ENCODE measurements at places on chromosomes 3 and 15. TPM values are rescaled to one million over a fixed set of nuclear protein-coding genes. Genes with fewer than 3 reads are reported as not detected.

DNA sequence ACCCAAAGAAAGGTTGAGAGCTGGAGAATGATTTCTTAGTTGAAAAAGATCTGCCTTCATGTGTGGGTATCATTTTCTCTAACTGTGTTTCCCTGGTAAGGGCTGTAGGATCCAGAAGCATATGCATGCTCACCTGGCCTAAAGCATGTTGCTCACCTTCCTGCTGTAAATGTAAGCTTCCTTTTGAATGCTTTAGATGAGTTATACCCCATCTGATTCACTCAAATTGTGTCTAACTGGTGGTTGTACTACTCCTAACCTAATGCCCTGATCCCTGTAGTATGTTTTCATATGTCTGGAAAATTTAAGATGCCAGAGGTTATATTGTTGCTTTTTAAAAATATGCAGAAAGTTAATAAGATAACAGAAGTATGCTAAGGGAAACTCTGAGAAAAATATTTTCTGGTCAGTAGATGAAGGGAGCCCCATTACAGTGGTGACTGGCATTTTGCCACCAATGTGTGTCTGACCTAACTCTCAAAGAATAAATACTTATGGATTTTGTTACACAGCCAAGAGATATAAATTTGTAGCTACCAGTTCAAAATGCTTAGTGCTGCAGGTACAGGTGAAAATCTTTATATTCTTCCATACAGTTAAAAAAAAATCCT lies 7.7 kb downstream of the FILIP1L start:
- H3K4me1 ChIP-seq, result peaks cover 62% of the 10 kb centered on the region
- H3K27me3 ChIP-seq, result no peaks in the 10 kb centered on the region
- H3K4me3 ChIP-seq, result peak overlapping the region; percentile 71
- H3K36me3 ChIP-seq, result no peaks in the 10 kb centered on the region
- DNase-seq, result no peak

DNA sequence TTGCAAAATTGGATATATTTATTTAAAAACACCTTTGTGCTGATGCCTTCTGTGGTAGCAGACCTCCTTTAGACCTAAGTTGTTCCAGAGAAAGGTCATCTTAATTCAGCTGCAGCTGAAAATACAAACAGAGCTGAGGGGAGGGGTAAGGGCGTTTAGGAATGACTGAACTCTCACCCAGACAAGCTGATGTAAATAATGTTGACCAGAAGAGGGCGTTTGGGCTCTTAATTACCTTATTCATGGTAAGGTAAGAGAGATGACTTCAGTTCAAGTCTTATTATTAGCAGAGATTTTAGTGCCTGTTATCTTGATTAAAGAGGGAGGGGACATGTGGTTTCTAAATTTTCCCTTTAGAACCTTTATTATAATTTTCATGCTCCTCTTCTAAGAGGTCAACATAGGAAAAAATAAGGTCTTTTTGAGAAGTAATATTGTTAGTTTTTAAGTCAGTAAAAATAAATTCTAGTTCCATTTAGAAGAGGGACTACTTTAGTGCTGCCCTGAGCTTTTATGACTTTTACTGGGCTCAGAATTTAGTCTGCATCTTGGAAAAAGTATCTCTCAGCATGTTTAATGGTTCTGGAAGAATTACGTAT lies 46.3 kb downstream of the GPR171 start:
- no peaks in the 10 kb centered on the region for H3K4me1 ChIP-seq
- DNase-seq, result no peak
- no peaks in the 10 kb centered on the region for H3K36me3 ChIP-seq
- H3K27me3 ChIP-seq, result no peaks in the 10 kb centered on the region

Gene NUTM1
- not detected for total RNA-seq

Gene SNAPC5
- total RNA-seq, result 50.3 TPM

- H3K27me3 ChIP-seq, result no peaks in the 10 kb centered on the region
- H3K27ac ChIP-seq, result no peak overlapping the region
- H3K36me3 ChIP-seq, result no peaks in the 10 kb centered on the region
- no peak overlapping the region for H3K4me3 ChIP-seq
- H3K4me1 ChIP-seq, result no peaks in the 10 kb centered on the region
- DNase-seq, result no peak
Measured at GRCh38 chr3:35183927-35184675, 455.2 kb upstream of the ARPP21 start.

GRCh38 chr3:60742606-60743145 lies 508.6 kb downstream of the FHIT start:
- no peaks in the 10 kb centered on the region for H3K27me3 ChIP-seq
- peak; percentile 25 for DNase-seq
- H3K4me3 ChIP-seq, result no peak overlapping the region
- H3K36me3 ChIP-seq, result no peaks in the 10 kb centered on the region
- H3K4me1 ChIP-seq, result no peaks in the 10 kb centered on the region
- H3K27ac ChIP-seq, result no peak overlapping the region

GRCh38 chr15:67082007-67082536 lies 16.7 kb downstream of the SMAD3 start:
- no peak overlapping the region for H3K4me3 ChIP-seq
- peak overlapping the region; percentile 84 for H3K27ac ChIP-seq
- H3K36me3 ChIP-seq, result peaks cover 6% of the 10 kb centered on the region
- H3K4me1 ChIP-seq, result peaks cover 92% of the 10 kb centered on the region

Gene SLC24A5
- not detected for total RNA-seq

DNA sequence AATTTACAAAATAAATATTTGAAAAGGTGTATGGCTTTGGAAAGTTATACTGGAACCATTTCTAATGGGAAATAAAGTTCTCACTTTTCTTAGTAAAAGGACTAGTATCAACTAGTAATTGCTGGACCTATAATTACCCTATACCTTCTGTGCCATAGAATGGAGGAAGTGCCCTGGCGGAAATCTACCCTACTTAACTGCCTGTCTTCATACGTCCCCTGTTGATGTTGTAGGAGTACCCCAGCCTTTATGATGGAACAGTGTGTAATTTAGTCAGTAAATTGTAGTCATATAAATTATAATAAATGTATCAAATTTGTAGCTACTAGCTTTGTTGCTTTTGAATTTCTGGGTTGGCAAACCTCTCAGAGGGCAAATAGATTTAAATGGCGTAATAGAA lies 149.9 kb downstream of the LPP start:
- H3K27me3 ChIP-seq, result no peaks in the 10 kb centered on the region
- H3K4me3 ChIP-seq, result no peak overlapping the region
- H3K36me3 ChIP-seq, result no peaks in the 10 kb centered on the region
- H3K27ac ChIP-seq, result no peak overlapping the region
- DNase-seq, result no peak

DNA sequence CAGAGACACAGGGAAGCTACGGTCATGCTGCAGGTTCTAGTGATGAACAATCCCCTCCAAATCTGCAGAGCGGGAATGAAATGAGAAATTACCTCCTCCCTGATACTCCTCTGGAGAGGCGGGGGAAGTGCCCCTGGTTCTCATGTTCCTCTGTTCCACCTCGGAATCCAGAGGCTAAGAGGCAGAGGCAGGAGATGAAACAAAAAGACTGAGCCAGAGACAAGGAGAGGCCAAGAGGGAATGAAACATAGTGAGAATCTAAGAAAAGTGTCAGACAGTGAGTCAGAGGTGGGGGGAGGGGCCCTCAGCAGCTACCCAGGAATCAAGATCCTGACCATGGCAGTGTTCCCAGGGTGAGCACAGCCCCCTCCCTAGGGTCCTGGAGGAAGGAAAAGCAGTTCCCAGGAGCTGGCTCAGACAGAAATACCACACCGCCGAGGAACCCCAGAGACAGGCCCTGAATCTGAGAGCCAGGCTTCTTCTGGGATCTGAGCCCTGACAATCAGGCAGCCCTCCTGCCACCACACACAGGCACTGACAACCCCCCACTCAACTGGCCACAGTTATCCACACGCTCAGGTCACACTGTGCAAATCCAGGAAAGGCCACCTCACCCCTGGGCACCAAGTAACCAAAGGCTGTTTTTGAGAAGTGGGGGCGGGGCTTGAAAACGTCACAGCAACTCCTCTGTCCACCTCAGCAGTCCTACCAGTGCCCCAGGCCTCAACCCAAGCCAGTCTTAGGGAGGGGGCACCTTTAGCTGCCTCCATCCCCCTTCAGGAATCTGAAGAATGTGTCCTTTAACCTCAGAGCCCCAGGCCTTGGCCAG lies 2.4 kb downstream of the CSRNP1 start:
- H3K27me3 ChIP-seq, result no peaks in the 10 kb centered on the region
- peak overlapping the region; percentile 93 for H3K4me3 ChIP-seq
- peaks cover 63% of the 10 kb centered on the region for H3K4me1 ChIP-seq

Gene NRROS
- 1.9 TPM for total RNA-seq

Gene CIDEC
- total RNA-seq, result 1.6 TPM

Gene TNFAIP8L3
- total RNA-seq, result 0.78 TPM

DNA sequence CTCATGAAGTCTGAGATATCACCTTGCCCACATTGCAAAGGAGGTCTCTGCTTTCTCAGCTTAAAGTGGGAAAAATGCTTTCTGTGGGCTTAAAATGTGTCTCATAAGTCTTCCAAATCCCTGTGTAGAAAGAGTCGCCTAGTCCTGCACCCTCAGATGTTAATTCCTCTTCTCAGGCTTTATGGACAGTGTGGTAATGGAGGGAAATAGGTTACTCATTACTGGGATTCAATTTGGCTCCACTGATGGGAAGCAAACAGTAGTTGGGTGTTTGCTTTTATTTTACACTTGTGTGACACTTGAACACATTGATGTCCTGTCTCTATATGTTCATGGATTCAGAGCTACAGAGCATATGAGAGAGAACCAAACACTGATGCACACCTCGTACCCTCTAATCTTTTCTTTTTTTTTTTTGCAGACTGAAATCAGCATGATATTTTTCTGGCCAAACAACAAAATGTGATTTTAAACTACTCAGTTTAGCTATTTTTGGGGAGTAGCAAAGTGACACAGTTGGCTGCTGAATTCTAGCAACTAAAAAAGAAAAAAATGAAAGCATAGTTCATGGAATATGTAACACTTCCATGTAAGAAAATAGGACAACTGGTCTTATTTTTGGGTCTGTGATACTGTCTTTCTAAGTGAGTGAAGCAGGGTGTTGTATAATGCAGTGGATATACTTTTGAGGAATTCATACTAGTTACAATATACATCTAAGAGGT lies 8.6 kb downstream of the PTPRG start:
- H3K4me1 ChIP-seq, result peaks cover 18% of the 10 kb centered on the region
- DNase-seq, result no peak
- H3K4me3 ChIP-seq, result no peak overlapping the region
- H3K27ac ChIP-seq, result no peak overlapping the region
- no peaks in the 10 kb centered on the region for H3K27me3 ChIP-seq

DNA sequence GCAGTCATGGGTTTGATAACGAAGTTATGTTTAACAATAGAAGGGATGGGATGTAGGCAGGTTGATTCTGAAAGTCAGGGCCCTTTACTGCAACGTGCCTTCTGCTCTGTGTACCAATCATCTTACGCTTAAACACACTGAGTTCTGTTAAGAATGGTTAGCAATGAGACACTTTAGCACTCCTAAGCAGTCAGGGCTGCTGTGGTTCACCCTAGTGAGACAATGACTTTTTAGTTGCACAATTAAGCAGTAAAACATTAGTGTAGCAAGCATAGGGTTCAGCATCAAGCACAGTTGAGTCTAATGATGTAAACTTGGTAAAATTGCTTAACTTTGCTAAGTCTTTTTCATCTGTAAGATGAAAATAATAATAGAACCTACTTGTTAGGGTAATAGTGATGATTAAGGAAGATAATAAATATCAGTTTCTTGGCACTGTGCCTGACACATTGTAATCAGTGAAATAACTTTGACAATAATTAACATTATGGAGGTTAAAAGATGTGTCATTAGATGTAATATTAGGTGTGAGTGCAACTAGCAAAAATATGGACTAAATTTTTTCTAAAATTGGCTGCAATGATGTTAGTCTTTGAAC lies 484.2 kb upstream of the THBS1 start:
- no peaks in the 10 kb centered on the region for H3K27me3 ChIP-seq
- H3K4me3 ChIP-seq, result no peak overlapping the region
- H3K4me1 ChIP-seq, result no peaks in the 10 kb centered on the region
- H3K27ac ChIP-seq, result no peak overlapping the region
- H3K36me3 ChIP-seq, result no peaks in the 10 kb centered on the region
- DNase-seq, result no peak

DNA sequence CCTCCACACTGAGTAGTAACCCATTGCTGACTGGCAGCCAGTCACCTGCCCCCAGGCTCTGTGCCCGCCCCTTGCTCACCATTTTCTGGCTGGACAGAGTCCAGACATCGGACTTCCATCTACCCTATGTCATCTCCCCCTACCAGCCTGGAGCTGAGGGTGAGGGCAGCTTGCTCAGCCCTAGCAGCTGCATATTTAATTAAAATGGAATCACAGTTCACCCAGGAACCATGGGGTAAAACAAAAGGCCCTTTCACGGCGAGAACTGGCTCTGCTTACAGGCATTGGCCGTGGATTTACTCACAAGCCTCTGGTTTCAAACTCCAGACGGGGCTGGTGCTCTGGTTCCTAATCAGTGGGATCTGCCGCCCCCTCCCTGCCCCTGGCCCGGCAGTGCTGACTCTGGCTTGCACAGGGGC lies 94.9 kb upstream of the ATP2B2 start:
- no peak for DNase-seq
- H3K4me1 ChIP-seq, result peaks cover 10% of the 10 kb centered on the region
- no peaks in the 10 kb centered on the region for H3K36me3 ChIP-seq
- H3K4me3 ChIP-seq, result no peak overlapping the region

GRCh38 chr3:134357914-134358811 lies 16.1 kb downstream of the AMOTL2 start:
- H3K36me3 ChIP-seq, result peaks cover 4% of the 10 kb centered on the region
- peaks cover 94% of the 10 kb centered on the region for H3K4me1 ChIP-seq
- H3K4me3 ChIP-seq, result no peak overlapping the region
- peak overlapping the region; percentile 71 for H3K27ac ChIP-seq

DNA sequence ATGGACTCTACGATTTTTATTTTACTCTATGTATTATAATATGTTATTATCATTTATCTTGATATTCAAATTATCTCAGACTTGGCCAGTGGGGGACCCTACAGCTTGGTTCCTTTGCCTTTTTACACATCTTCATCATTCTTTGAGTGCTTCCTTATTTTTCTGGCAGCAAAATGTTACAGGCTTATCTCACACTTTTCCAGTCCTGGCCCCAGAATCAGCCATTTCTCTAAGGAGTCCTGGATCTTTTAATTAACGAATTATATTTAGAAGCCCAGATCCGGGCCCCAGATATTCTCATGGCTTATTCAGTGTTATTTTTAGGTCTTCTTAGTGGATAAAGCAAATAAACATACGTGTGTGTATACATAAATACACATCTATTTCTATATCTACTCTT lies 32.8 kb upstream of the MELTF start:
- no peak for DNase-seq
- no peak overlapping the region for H3K27ac ChIP-seq
- peaks cover 92% of the 10 kb centered on the region for H3K36me3 ChIP-seq
- H3K4me3 ChIP-seq, result no peak overlapping the region
- no peaks in the 10 kb centered on the region for H3K4me1 ChIP-seq
- H3K27me3 ChIP-seq, result no peaks in the 10 kb centered on the region

Gene GPR176
- 0.83 TPM for total RNA-seq

- H3K36me3 ChIP-seq, result no peaks in the 10 kb centered on the region
- H3K27ac ChIP-seq, result no peak overlapping the region
- no peak for DNase-seq
- no peaks in the 10 kb centered on the region for H3K27me3 ChIP-seq
- H3K4me1 ChIP-seq, result no peaks in the 10 kb centered on the region
Measured at GRCh38 chr3:152096280-152096906, 172.3 kb upstream of the MBNL1 start.

GRCh38 chr15:96037584-96037983 lies 292.9 kb upstream of the NR2F2 start:
- peaks cover 5% of the 10 kb centered on the region for H3K4me1 ChIP-seq
- H3K27ac ChIP-seq, result no peak overlapping the region

Data from psoas muscle (tissue), 8 donors.